HFF-Myc (cell line): ENCODE measurements at places on chromosomes 7 and 10.

GRCh38 chr7:131673576-131673975, 117.1 kb upstream of the PODXL start:
- no peak for DNase-seq

DNA sequence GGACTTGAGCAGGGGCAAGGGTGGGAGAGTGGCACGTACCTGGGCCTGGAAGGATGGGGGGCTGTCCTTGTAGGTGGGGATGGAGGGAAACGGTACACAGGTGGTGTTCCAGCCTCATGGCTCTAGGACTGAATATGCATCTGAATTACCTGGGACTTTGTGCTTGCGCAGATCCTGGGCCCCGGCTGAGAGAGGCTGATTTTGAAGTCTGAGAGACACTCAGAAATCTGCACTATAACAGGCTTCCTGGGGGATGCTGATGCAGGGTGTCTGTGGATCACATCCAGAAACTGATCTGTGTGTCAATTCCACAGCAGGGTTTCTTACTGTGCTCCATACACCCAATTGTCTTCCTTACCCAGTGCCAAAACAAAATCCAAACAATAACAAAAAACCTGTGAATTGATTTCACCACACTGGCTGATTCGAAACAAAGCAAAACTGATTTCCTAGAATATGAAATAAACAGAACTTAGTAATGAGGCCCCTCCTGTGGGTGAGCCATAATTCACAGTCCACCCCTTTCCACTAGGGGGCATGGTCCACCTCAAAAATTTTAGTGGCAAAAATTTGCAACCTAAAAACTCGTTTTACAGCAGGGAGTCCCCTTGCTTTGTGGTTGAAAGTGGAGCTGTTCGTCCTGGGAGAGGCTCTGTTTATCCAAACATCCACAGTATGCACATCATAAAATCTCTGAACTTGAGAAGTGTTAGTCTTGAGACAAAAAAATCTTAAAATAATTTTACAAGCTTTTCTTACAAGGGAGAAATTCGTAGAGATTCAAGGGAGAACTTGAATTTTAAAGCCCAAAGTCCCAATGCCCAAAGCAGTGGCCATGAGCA, 32.0 kb upstream of the PLEKHA1 start:
- DNase-seq, result peak; percentile 47

DNA sequence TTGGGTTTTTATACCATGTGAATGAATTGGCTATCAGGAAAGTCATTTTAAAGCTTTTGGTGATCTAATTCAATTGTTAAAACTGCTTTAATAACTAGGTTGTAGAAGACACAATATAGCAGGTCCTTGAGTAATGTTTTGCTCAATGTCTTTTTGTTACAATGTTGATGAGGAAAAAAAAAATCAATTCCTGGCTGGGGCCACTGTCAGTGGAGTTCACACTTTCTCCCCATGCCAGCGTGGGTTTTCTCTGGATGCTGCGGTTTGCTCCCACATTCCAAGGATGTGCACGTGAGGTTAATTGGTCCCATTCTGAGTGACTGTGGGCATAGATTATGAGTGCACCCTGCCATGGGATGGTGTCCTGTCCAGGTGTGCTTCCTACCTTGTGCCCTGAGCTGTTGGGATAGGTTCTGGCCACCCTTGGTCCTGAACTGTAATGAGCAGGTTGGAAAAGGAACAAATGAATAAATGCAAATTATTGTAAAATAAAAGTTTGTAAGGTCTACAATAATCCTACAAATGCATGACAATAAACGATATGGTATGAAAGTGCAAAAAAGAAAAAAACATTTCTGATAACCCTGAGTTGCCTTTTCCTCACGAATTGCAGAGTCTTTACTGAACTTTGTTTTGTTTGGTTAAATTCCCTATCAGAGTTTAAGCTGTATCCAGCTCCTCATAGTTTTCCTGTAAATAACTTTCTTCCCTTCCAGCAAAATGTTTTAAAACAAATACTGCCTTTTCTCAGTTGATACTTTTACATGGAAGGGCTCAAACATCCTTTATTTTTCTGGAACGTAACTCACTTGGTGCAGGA, 62.7 kb downstream of the AKR1C4 start:
- DNase-seq, result no peak

- peak; percentile 36 for DNase-seq
Measured at GRCh38 chr10:70619271-70620019, 16.9 kb upstream of the PRF1 start.

DNA sequence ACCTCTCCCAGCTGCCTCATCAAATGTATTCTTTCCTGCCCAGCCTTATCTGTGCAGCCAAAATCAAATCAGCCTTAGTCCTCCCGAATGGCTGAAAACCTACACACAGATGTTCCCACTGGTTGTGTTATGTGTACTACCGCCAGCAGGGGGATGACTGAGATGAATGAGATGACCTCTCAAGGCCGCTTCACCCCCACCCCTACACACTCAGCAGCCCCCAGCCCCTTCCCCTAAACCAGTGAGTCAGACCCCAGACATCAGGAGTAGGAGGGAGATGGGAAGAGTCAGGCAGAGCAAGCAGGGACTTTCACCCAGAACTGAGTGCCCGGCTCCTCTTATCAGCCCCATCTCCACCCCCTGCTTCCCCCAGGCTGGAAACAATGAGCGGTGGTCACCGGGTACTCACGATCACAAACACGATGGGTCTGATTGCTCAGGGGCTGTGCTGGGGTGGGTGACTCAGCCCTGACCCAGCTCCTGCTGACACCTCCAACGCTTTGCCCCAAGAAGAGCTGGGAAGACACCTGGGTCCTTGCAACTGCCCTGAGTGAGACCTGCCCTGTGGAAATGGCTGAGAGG, 6.5 kb upstream of the C10orf105 start:
- DNase-seq, result no peak

DNA sequence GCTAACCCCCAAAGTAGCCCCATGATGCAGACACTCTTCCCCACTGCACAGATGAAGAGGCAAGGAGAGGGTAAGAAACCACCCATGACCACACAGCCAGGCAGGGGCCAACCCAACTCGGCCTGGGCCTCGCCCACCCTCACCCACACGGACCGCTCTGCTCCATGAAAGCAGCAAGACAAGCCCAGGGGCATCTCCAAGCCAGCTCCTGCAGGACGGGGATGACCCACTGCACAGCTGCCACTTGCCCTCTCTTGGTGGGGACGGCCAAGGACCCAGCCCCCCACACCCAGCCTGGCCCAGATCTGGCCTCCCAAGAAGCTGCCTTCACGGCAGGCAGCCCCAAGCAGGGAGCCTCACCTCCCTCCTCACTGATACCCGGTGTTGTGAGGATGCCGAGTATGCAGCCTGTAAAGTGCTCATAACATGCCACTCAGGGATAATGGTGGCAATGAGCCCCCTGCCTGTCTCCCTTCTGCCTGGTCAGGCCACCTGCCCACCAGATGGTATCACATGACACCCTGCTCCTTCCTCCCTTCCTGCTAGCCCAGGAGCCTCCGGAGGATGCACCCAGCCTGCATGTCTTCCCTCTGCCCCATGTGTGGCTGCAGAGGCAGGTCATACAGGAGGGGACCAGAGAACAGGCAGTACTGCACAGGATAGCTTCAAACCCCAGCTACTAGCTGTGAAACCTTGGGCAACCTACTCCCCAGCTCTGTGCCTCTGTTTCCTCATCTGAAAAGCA, 23.3 kb downstream of the OGDHL start:
- DNase-seq, result no peak

DNA sequence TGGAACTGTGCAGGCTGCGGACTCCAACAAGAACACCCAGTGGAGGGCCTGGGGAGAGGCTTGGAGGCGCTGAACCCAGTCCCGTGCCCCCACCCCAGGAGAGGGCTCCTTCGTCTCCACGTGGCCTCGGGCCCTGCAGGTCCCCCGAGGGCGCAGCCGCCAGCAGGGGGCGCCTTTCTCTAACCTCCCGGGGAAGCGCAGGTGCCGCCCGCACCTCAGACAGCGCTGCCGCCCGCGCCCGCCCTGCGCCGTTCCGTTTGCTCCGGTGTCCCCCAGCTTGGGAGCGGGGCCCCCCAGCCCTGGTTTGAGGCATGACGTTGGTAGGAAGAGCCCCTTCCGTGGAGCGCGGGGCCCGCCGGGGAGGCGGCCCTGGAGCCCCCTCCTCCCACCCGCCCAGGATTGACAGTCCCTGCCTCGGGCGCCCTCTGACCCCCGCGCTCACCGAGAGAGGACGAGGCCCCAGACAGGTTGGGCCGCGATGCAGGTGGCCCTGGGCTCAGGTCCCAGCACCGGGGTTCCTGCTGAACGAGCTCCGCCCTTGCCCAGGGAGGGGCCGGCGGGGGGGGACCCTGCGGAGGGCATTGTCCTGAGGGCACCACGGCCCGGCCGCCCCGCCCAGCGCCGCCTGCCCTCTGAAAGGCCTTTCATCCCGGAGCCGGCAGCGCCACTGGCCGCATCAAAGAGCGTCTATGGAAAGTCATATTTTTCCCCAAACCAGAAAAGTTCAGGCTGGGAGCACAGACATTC, 42.8 kb downstream of the FOXL3 start:
- no peak for DNase-seq

- no peak for DNase-seq
Measured at GRCh38 chr7:50618281-50618680, 53.1 kb upstream of the DDC start.

- peak; percentile 15 for DNase-seq
Measured at GRCh38 chr7:127514499-127514898, 70.9 kb downstream of the GCC1 start.

- no peak for DNase-seq
Measured at GRCh38 chr10:110853921-110854605, 17.7 kb upstream of the PDCD4 start.

DNA sequence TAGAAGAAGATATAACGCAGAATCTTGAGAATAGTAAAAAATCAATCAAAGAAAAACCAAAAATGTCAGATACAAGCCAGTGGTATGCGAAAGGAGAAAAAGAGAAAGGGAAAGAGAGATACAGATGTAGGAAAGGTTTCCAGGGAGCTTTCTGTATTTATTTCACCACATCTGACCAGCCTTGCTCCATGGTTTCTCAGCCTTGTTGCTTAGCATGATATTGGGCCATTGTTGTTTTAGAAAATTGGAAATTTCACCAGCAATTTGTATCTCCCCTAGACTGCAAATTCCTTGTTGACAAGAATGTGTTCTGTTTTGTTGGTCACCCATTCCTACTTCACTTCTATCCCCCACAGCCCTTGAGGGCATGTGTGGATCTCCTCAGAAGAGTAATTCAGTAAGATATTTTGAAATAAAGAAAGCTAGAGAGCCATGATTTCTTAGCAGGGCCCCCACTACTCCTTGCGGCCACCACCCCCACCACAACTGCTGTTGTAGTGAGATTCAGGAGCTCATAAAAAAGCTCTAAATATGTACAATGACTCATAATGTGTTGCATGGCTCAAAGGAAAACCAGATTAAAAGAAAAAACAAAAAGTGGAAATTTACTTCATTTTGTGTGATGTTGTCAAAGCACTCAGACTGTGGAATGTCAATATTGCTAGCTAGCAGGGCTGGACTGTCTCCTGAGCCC, 138.7 kb downstream of the CHRM2 start:
- DNase-seq, result no peak

- no peak for DNase-seq
Measured at GRCh38 chr7:101712652-101713051, 83.6 kb upstream of the MYL10 start.

- DNase-seq, result peak; percentile 99
Measured at GRCh38 chr7:102860351-102860811, 52.4 kb upstream of the LRRC17 start.

DNA sequence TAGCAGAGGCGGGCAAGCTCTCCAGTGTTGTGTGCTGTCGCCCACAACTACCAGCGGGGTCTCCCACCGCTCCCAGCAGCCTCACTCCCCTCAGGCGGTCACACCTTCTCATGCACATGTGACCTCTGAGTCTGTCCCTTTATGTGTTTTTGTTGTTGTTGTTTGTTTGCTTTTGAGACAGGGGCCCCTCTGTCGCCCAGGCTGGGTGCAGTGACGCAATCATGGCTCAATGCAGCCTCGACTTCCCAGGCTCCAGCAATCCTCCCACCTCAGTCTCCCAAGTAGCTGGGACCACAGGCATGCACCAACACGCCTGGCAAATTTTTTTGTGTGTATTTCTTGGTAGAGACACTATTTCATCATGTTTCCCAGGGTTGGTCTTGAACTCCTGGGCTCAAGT, 1.5 kb downstream of the CPSF4 start:
- no peak for DNase-seq

DNA sequence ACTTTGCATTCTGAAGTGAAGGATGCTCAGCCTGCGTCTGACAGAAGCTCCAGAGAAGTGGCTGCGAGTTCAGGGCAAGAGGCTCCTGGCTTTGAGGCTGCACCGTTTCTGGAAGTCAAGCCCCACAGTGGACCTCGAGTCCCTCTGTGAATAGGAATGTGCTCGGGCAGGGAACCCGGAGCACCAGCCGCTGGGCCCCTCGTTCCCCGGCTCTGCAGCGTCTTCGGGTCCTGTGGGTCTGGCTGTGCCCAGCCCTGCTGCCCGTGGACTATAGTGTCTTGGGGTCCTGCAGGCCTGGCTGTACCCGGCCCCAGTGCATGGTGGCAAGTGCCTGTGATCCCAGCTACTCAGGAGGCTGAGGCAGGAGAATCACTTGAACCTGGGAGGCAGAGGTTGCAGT, 45.3 kb upstream of the PRKAR1B start:
- DNase-seq, result no peak
